ENCODE measurements at places on chromosomes 2 and 18.

DNA sequence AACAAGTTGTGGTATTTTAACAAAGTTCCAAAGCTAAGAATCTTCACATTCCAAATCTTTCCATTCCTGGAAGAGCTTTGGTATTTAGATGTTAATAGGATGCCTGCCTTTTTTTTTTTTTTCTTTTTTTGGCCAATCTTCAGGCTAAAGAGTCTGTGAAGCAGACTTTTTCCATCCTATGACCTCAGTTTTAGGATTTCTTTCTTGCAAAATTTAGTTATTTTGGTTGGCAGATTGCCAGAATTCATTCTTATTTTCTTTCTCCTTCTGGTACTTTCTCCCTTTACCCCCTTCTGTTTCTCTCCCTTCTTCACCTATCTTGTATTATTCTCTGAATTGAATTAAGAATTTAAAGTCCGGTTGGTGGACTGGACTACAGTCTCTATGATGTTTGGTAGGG, 217.8 kb upstream of the REV1 start:
- DNase-seq: no peak

DNA sequence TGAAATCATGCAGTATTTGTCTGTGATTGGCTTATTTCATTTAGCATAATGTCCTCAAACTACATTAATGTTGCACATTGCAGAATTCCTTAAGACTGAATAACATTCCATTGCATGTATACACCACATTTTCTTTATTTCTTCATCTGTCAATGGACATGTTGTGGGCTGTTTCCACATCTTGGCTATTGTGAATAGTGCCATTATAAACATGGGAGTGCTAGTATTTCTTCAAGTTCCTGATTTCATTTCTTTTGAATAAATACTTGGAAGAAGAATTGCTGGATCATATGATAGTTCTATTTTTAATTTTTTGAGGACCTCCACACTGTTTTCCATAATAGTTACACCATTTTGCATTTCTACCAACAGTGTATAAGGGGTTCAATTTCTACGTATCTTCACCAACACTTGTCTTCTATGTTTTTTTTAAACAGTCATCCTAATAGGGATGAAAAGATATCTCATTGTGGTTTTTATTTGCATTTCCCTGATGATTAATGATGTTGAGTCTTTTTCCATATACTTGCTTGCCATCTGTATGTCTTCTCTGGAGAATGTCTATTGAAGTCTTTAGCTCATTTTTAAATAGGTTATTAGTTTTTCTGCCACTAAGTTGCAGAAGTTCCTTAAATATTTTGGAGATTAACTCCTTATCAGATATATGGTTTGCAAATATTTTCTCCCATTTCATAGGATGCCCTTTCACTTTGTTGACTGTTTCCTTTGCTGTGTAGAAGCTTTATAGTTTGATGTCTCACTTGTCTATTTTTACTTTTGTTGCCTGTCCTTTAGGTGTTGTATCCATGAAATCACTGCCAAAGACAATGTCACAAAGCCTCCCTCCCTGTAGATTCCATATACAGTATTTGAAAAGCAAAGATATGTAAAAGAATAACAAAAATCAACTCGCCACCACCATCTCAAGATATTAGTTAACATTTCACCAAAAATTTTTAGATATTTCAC, 14.6 kb downstream of the FBXO11 start:
- DNase-seq: no peak

DNA sequence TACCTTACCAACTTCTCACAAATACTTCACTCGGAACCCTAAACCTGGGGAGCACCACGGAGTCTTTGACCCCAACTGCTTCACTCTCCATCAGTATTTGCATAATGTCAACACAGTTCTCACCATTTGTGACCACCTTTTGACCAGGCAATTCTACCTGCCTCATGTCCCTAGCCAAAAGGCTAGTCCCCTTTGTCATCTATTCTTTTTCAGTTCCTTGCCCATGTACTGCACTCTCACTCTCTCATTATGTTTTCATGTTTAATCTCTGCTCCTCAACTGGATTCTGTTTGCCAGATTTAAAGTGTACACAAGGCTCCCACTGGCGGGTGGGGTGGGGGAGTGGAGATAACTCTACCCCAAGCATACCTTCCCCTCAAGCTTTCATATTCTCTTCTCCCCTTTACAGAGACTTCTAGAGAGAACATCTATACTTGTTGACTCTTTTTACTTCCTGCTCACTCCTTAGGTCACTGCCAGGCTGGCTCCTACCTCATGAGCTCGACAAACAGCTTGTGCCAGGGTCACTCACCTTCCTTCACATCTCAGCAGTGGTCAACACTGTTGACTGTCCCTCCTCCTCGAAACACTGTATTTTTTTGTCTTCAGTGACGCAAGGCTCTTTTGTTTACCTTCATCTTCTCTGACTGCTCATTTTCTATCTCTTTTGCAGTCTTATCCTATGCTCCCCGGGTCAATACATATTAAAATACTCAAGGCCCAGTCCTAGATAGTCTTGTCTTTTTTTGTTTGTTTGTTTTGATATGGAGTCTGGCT, 88.7 kb upstream of the MAP4K3 start:
- no peak for DNase-seq

GRCh38 chr18:79523736-79524180, 128.0 kb downstream of the NFATC1 start:
- peak; percentile 72 for DNase-seq

DNA sequence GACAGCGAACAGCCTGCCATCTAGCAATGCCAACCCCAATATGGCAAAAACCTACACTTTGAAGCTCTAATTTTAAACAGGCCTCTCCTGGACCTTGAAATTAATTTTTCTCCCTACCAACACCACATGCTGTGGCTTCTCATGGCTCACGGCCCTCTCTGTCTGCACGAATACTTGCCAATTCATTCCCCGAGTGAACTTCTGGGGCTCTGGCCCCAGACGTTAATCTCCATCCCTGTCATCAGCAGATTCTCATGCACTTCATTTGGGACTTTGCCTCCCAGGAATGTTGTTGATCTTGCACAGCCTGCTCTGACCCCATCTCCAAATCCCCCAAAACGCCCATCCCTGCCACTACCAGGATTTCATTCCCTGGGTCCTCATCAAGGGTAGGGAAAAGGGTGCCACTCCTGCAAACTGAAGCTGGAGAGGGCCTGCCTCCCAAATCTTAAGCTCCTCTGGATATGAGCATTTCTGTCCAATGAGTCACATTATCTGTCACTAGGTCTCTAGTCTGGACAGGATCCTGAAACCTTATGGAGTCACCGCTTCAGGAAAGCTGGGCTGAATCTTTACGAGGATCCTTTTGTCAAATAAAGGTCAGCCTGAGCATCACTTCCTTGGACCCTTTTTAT, 10.4 kb downstream of the FIGLA start:
- no peak for DNase-seq

DNA sequence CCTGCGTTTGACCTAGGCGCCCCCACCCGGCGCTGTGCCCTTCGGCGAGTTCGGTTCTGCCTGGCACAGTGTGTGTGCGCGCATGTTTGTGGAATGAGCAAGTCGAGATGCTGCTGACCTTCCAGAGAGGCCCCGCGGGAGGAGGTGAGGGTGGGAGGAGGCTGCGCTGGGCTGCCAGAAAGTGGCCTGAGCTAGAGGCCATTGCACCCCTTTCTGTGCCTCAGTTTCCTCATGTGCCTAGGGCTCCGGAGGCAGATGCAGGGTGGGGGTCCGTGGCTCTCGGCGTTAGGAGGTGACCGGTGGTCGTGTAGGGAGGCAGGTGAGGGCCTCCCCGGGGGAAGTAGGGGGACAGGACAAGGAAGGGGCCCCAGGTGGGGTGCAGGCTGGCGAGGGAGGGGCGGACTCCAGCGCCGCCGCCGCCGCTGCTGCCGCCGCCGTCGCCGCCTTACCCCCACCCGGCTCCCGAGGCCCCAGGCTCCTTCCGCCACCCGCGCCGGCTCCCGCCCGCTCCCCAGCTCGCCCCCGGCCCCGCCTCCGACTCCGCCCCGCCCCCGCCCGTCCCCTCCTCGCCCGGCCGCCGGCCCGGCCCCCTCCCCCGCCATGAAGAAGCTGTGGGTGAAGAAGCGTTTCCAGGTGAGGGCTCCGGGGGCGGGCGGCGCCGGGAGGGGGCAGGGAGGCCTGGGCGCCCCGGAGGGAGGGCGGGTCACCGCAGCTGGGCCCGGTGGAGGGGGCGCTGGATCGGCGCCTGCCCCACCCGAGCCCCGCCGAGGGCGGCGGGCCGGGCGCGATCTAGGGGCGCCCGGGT, 7.0 kb downstream of the SPEG start:
- DNase-seq: no peak

- DNase-seq: no peak
Measured at GRCh38 chr18:9103376-9103873, 926 bp downstream of the NDUFV2 start.

GRCh38 chr2:171307560-171307959, 126.2 kb downstream of the METTL8 start:
- no peak for DNase-seq

DNA sequence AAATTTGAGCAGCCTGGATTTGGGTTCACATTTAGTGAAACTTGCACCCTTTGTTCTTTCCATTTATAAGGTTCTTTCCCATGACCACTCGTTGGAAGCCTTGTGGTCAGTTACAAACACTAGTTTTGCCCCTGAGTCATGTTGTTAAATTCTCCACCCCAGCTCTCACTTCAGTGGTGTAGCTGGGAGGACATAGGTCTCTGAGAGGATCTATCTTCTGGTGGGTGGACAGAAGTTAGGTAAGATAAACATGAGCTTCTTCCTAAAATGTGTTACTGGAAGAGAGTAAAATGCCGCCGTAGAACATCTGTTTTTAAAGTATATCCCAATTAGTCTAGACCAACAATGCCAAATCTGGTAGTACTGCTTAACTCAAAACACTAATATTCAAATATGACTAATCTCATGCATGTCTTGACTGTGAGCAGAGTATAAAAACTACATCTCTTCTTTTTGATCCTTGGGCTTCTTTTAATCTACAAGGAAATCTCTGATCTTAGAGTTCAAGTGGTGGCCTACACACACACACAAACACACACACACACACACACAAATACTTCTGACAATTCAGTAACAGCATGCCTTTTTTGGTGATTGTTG, 162.6 kb upstream of the FN1 start:
- DNase-seq: no peak

GRCh38 chr2:8389431-8390108, 292.3 kb upstream of the ID2 start:
- DNase-seq: no peak

GRCh38 chr2:168185583-168186274, 61.7 kb downstream of the STK39 start:
- DNase-seq: no peak

GRCh38 chr2:50953021-50953420, 78.9 kb downstream of the NRXN1 start:
- DNase-seq: no peak

- no peak for DNase-seq
Measured at GRCh38 chr2:119768742-119769141, 9.0 kb downstream of the PTPN4 start.

DNA sequence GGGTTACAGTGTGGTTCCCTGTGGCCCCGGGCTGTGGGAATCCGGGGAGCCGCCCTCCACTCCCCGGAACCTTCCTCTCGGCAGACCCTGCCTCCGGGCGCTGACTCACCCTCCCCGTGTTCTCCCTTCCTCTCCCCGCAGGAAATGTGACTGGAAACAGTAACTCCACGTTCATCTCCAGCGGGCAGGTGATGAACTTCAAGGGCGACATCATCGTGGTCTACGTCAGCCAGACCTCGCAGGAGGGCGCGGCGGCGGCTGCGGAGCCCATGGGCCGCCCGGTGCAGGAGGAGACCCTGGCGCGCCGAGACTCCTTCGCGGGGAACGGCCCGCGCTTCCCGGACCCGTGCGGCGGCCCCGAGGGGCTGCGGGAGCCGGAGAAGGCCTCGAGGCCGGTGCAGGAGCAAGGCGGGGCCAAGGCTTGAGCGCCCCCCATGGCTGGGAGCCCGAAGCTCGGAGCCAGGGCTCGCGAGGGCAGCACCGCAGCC, 59.5 kb downstream of the TNFRSF11A start:
- DNase-seq: no peak

- no peak for DNase-seq
Measured at GRCh38 chr2:10300997-10301940, 1.4 kb upstream of the HPCAL1 start.

DNA sequence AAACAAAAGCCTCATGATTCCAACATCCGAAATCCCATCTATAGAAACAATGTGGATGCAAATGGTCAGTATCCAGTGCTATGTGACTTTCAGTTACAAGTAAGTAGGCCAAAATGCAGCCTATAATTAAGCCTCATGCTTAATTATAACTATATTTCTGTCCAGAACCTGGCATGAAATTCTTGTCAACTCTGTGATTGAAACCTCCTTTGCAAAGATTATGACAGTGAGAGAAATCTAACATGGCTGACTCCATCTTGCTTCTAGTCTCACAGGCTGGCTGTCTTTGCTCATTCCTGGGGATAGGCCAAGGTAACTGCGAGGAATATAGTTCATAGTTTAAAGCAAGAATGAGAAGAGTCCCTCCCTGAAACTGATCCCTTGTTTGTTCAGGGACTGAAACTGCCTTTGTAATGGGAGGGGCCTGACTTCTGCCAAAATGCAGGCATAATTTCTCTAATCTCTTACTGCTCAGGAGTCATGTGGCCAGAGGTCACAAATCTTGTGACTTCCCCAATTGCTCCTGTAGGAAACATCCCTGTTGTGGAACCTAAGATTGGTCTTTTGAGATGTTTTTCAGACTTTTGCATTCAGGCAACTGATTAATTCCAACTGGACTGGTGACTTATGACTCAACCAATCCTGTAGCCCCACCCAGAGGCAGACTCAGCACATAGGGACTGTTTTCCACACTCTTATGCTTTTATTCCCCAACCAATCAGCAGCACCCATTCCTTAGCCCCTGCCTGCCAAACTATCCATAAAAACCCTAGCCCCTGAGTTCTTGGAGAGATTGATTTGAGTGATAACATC, 84.5 kb upstream of the TLK1 start:
- no peak for DNase-seq

- no peak for DNase-seq
Measured at GRCh38 chr2:160721089-160722040, 227.8 kb upstream of the RBMS1 start.

DNA sequence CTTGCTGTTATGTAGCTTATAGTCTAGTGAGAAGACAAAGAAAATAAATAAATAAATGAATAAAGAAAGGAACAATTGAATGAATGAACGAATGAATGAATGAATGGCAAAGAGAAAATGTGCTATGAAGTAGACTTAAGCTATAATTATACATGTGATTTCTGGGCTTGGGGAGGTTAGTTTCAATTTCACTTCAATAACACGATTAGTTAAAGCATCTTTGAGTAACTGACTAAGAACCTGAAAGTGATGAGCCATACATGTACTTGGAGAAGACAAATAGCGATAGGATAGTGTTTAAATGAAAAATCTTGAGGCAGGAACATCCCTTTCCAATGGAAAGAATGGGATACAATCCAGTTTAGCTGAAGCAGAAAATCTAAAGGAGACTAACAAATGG, 593.1 kb upstream of the LRRTM4 start:
- DNase-seq: no peak

GRCh38 chr18:22279741-22280452, 110.5 kb downstream of the GATA6 start:
- no peak for DNase-seq

DNA sequence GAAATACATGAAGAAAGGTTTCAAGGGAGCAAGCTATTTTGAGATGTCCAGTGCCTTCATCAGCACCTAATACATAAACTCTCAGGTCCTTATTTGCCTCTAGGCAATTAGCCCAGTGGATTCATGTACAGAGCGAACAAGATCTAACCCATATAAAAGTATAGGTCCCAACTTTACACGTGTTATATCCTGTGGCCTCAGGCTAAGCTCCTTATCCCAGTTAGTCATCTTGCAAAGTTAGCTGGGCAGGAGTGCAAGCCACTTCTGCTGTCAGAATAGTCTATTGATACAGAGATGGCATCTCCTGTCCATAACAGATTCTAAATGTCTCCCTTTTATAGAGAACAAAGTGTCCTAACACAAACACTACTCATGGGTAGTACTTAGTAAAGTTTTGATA, 203.9 kb upstream of the PIK3C3 start:
- no peak for DNase-seq
